Upper lobe of right lung (tissue), 1 donor: ENCODE measurements at places on chromosomes 1 and 21. TPM values are rescaled to one million over a fixed set of nuclear protein-coding genes. Genes with fewer than 3 reads are reported as not detected.

DNA sequence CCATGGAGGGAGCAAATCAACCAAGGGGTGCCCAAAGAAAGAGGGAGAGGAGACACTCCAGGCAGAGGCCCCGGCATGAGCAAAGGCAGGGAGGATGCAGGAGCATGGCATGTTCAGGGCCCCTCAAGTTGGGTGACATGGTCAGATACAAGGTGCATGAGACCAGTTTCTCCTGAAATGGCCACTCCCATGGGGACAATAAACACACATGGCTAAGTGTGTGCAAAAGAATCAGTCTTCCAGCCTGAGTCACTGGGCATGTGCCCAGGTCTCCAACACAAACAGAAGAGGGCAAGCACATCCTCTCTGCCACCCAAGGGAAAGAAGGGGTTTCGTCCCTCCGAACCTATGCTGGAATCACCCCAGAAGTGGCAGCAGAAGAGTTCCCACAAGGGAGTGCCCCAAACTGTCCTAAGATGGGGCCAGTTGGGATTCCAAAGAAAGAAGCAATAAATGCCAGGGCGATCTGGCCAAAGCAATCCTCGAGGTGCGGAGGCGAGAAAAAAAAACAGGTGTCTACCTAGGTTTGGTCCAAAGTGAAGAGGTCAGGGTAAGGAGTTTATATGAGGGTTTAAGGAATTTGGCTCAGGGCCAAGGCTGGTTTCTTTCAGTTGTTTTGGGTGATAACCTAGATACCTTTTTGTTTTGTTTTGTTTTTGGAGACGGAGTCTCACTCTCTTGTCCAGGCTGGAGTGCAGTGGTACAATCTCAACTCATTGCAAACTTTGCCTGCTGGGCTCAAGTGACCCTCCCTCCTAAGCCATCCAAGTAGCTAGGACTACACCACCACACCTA is 13.2 kb downstream of the CASP9 start:
- H3K4me1 ChIP-seq: peaks cover 4% of the 10 kb centered on the region
- H3K36me3 ChIP-seq: peaks cover 14% of the 10 kb centered on the region
- no peak for DNase-seq
- no peak overlapping the region for H3K27ac ChIP-seq
- no peak overlapping the region for H3K4me3 ChIP-seq

The LMX1A gene
- total RNA-seq: not detected

- H3K4me1 ChIP-seq: no peaks in the 10 kb centered on the region
- no peaks in the 10 kb centered on the region for H3K27me3 ChIP-seq
- no peaks in the 10 kb centered on the region for H3K36me3 ChIP-seq
- H3K27ac ChIP-seq: no peak overlapping the region
- no peak for DNase-seq
Observed at GRCh38 chr1:226091461-226091860, 28.9 kb downstream of the H3-3A start.

GRCh38 chr1:64608005-64608650 is 136.7 kb upstream of the RAVER2 start:
- H3K4me3 ChIP-seq: no peak overlapping the region
- H3K27me3 ChIP-seq: no peaks in the 10 kb centered on the region
- no peak overlapping the region for H3K27ac ChIP-seq
- H3K4me1 ChIP-seq: peaks cover 4% of the 10 kb centered on the region
- DNase-seq: no peak
- no peaks in the 10 kb centered on the region for H3K36me3 ChIP-seq

- H3K27ac ChIP-seq: no peak overlapping the region
- DNase-seq: no peak
- H3K36me3 ChIP-seq: peaks cover 34% of the 10 kb centered on the region
- H3K27me3 ChIP-seq: no peaks in the 10 kb centered on the region
- H3K4me3 ChIP-seq: no peak overlapping the region
- H3K4me1 ChIP-seq: peaks cover 22% of the 10 kb centered on the region
Observed at GRCh38 chr1:151436985-151437384, 22.3 kb downstream of the POGZ start.

GRCh38 chr1:159881622-159882526 is 18.1 kb downstream of the CFAP45 start:
- no peak overlapping the region for H3K4me3 ChIP-seq
- no peaks in the 10 kb centered on the region for H3K27me3 ChIP-seq
- no peak for DNase-seq
- H3K27ac ChIP-seq: no peak overlapping the region
- H3K36me3 ChIP-seq: no peaks in the 10 kb centered on the region

The OR2L8 gene
- total RNA-seq: not detected

DNA sequence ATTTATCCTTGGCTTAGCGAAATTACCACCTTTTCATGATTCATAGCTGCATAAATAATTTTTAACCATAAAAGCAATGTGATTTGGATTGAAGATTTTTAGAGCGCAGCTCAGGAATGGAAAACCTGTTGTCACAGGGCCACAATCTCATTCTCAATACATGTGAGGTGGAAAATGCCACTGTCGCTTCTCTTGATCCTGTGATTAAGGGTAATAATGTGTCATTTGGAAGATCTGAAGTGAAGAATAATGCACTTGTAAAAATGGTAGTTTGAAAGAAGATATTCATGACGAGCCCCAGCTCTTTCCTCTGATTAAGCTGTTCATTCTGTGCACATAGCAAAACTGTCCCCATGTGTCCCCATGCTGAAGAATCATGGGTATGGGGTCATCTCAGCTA is 230.4 kb downstream of the BACH1 start:
- no peak overlapping the region for H3K4me3 ChIP-seq
- no peaks in the 10 kb centered on the region for H3K4me1 ChIP-seq
- DNase-seq: no peak
- H3K27ac ChIP-seq: no peak overlapping the region

GRCh38 chr1:210647406-210648333 is 319.0 kb downstream of the HHAT start:
- H3K27me3 ChIP-seq: no peaks in the 10 kb centered on the region
- H3K36me3 ChIP-seq: no peaks in the 10 kb centered on the region
- H3K4me1 ChIP-seq: no peaks in the 10 kb centered on the region
- no peak overlapping the region for H3K4me3 ChIP-seq

DNA sequence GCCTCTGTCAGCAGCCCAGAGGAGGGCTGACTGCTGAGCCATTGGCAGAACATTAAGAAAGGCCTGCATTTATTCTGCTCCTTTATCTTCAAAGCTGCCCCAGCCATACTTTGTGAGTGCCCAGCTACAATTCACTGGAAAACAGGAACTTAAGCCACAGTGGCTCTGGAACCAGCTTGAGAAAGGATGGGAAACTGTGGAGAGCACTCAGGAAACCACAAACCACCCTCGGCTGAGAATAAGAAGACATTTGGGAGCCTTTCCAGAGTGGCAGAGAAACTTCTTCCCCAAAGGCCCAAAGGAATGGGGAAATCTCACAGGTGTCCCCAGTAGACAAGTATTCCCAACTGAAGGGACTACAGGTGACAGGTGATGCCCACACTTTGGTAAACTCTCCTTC is 1.8 kb downstream of the LAMB3 start:
- no peaks in the 10 kb centered on the region for H3K36me3 ChIP-seq
- H3K27me3 ChIP-seq: no peaks in the 10 kb centered on the region

DNA sequence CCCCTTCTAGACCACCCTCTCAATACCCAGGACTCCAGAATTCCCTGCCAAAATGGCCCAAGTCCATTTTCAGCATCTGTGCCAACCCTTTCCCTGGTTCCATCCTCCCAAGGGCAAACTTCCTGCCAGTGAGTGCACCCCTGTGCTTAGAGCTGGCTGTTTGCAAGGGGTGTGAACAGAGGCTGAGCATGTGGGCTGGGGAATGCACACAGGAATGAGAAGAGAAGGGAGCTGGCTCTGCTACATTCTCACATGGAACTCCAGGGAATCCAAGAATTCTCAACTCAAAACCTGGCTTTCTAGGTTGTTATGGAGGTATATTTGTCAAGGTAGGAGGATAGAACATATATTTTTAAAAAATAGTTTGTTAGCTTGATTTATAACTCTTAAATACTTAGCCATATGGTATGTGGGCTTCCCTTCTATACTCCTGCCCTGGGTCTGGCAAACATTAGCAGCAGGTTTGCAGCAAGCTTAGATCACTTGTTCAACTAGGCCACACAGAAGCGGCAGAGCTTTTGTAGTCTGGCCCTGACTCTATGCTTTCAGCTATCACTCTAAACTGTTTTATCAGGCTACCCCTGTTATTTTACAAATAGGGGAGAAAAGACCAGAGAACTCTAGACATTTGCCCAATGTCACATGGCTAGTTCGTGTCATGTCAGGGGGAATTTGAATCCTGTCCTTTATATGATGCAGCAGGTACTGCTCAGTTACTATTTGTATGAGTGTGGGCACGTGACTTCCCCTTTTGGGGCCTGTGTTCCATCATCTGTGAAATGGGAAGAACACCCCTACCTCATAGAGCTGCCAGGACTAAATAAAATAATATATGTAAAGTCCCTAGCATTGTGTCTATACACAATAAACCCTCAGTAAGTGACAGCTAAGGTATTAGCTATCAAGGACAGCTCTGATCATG is 8.1 kb upstream of the STMN1 start:
- no peaks in the 10 kb centered on the region for H3K27me3 ChIP-seq
- H3K36me3 ChIP-seq: no peaks in the 10 kb centered on the region
- H3K4me1 ChIP-seq: no peaks in the 10 kb centered on the region
- no peak overlapping the region for H3K27ac ChIP-seq
- DNase-seq: no peak
- H3K4me3 ChIP-seq: no peak overlapping the region

The EDN2 gene
- not detected for total RNA-seq

The SLC45A1 gene
- 1.9 TPM for total RNA-seq

The IL20 gene
- not detected for total RNA-seq
